Fibroblast of gingiva (primary cell): ENCODE measurements at places on chromosomes 16 and 17.
A peak's percentile ranks its signal among the peaks of the same experiment; 100 is the strongest.

- no peak for DNase-seq
Observed at GRCh38 chr16:51071326-51071725, 79.7 kb downstream of the SALL1 start.

- no peak for DNase-seq
Observed at GRCh38 chr16:57500578-57501111, 14.4 kb upstream of the DOK4 start.

GRCh38 chr17:37764383-37764782, 19.5 kb upstream of the HNF1B start:
- no peak for DNase-seq

DNA sequence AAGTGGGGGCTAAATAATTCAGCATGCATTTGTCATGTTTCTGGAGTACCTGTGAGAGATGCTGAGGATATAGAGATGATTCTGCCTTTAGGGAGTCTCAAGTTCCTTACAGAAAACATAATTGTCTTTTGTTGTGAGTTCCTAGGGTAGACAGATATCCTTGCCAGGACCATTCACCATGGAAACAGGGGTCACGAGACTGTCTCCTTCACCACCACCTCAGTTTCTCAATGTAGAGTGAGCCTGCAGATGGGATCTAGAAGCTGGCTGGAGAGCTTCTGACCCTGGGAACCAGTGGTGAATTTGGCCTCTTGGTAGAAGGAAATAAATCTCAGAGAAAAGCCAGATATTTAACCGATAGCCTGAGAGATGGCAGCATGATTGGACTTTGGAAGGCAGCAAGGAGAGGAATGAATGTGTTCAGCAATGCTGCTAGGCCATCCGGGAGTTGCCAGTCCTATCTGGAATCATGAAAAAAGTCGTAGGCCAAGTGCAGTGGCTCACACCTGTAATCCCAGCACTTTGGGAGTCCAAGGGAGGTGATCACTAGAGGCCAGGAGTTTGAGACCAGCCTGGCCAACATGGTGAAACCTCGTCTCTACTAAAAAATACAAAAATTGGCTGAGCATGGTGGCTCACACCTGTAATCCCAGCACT, 7.4 kb upstream of the HDAC5 start:
- no peak for DNase-seq

DNA sequence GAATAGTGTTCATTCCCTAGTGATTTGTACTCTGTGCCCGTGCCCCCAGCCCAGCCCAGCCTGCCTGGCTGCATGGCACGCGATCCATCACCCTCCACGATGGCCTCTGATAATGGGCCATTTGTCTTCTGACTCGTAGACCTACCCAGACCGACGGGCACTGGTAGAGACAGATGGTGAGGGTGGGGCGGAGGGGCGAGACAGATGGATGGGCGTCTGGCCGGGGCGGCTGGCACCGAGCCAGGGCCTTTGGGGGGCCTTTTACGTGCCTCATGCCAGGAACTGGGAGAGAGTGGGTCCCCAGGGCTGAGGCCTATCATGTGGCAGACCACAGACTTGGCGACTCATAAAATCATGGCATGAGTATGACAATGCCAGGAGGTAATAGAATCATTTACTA, 25.4 kb downstream of the CRHR1 start:
- DNase-seq: no peak

- peak; percentile 13 for DNase-seq
Observed at GRCh38 chr16:85293904-85294642, 181.8 kb upstream of the CIBAR2 start.

DNA sequence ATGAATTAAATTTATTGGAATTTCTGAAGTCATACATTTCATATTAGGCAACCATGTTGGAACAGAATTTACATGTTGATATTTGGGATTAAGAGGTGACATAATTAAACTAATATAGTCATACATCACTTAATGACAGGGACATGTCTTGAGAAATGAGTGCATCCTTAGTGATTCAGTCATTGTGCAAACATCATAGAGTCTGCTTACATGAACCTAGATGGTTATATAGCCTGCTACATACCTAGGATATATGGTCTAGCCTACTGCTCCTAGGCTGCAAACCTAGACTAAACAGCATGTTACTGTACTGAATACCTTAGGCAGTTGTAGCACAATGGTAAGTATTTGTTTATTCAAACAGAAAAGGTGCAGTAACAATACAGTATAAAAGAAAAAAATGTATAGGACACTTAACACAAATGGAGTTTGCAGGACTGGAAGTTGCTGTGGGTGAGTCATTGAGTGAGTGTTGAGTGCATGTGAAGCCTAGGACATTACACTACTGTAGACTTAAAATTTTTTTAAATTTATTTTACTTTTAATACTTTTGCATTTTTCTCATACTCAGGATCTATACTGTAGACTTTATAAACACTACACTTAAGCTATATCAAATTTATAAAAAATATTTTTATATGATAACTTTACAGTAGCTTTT, 85.6 kb downstream of the OMG start:
- no peak for DNase-seq

DNA sequence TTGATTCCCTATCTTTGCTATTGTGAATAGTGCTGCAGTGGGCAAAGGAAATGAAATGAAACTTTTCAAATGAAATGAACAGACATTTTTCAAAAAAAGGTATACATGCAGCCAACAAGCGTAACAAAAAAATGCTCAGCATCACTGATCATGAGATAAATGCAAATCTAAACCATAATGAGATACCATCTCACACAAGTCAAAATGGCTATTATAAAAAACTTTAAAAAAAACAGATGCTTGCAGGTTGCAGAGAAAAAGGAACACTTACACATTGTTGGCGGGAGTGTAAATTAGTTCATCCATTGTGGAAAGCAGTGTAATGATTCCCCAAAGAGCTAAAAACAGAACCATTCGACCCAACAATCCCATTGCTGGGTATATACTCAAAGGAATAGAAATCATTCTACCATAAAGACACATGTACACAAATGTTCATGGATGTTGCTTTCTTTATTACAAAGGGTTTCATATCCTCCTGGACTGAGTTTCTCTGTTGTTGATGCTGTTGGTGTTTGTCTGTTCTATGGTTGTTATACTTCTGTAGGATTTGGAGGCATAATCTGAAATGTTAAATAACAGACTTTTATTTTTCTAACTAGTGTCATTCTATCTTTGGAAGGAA, 99.3 kb upstream of the SOX9 start:
- DNase-seq: no peak

- DNase-seq: no peak
Observed at GRCh38 chr17:19239544-19239943, 2.4 kb downstream of the EPN2 start.

DNA sequence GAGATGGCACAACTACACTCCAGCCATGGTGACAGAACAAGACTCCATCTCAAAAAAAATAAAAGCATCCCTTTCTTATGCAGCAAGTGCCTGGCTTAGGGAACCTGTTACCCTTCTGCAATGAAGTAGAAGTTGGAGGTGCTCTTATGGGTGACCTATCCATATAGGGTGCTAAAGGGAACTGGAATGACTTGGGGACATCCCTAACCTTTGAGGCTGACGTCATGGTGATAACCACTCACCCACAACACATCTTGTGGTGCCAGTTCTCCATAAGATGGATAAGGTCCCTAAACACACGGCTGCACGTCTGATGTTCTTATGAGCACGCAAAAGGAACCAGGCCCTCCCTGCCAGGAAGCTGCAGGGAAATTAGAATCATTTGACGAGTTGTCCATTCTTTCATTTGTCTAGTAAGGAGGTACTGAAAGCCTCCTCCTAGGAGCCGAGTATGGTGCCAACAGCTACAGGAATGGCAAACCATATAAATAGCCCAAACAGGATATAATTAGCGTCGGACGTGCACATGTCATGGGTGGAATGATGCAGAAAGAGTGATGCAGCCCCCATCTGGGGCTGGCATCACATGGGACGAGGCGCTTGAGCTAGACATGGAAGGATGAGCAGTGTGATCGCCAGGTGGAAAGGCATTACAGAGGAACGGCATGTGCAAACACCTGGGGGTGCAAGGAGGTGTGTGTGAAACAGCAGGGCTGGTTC, 52.5 kb downstream of the ARHGAP27 start:
- no peak for DNase-seq

DNA sequence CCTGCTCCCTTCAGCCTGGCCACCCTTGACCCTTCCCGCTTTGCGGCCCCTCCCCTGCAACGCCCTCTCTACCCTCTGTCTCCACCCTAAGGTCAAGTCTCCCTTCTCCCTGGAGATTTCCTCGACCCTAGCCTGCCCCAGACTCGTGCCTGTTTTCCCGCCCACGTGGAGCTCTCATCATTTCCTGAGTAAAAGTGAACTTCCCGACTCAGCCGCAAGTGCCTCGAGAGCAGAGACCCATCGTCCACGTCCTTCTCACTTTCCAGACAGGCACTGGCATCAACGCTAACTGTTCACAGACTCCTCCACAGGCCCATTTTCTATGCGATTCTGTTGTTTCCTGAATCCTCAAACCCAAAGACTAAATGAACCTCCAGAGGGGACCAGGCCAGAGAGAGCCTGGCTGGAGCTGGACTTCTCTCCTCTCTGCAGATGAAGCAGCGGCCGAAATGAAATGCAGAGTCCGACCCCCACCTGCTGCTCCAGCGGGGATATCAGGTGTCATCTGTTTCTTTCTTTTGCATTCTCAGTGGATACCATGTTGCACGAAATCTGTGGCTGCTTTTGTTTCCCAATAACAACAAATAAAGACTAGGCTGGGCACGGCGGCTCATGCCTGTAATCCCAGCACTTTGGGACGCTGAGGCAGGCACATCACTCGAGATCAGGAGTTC, 52.5 kb downstream of the RTN4RL1 start:
- no peak for DNase-seq

DNA sequence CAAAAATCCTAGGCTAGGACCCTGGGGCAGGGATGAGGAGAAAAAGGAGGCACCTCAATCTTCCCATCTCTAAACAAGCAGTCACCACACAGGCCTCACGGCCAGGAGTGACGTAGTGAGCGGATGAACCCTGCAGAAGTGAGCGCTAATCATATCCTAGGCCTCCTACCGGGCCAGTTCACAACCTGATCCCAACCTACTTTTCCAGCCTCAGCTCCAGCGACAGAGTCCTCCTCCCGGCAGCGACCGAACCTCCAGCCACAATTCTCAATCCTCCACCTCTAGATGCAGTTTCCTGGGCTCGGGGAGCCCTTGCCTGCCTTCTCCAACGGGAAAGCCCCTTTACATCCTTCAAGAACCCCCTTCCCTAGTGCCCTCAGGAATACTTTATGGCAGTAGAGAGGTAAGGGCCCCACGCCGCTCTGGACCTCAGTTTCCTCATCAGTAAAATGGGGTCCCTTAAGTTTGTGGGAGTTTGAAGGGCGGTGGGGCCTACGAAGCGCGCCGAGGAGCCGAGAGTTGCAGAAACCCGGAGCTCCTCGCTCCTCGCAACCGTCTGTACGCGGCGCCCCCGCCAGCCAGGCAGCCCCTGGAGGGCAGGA, 1.4 kb downstream of the ZNF668 start:
- DNase-seq: peak; percentile 32

- DNase-seq: no peak
Observed at GRCh38 chr16:72125635-72126428, 32.2 kb downstream of the DHX38 start.

- DNase-seq: no peak
Observed at GRCh38 chr17:82218349-82219075, 5.9 kb upstream of the CCDC57 start.

DNA sequence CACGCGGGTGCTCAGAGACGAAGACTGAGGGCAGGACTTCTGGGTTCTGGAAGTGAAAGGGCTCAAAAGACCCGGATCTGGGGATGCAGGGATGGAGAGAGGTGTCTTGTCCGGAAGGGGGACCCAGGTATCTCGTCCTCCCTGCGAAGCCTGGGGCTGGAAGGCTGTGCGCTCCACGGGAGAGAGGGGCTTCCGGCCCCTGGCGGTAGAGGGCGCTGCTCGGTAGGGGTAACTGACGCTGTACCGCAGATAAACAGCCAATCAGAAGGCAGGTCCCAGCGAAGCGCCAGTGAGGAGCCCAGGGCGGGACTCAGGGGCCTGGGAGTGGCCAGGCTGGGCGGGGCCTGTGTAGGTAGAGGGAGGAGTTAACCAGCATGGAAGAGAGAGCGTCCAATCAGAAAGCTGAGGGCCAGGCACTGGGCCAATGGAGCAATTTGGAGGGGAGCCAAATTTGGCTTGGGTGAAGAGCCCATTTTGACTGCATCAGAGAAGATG, 804 bp downstream of the TGFB1I1 start:
- peak; percentile 92 for DNase-seq

DNA sequence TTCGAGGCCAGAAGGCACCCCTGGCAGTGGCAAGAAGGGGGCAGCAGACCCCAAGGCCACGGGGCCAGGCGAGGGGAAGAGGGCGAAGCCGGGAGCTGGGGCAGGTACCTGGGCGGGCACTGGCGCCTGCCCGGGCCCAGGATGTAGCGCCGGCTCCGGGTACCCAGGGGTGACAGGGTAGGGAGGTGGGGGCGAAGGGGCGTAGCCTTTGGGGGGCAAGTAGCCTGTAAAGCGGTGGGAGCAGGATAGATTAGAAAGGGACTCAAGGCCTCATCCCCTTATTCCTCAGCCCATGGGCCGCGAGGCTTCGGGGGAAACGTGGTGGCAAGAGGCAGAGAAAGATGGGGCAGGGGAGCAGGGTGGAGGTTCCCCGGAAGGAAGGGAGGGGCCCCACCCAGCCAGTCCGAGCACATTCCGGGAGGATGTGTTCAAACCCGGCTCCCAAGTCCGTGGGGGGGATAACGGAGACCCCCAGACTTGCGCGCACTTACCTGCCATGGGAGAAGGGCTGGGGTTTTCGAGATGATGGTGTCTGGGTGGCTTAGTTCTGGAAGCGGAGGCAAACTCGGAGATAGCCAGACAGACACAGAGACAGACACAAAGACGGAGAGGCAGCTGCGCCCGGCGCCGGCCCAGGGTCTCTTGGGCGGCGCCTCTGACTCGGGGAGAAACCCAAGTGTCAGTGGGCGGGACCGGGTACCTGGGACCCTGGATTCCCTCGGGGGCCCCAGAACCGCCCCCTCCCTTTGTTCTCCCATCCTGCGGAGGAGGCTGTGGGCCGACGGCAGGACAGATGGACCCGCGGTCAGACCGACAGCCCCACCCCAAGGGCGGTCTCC, 493 bp downstream of the PLSCR3 start:
- DNase-seq: no peak

DNA sequence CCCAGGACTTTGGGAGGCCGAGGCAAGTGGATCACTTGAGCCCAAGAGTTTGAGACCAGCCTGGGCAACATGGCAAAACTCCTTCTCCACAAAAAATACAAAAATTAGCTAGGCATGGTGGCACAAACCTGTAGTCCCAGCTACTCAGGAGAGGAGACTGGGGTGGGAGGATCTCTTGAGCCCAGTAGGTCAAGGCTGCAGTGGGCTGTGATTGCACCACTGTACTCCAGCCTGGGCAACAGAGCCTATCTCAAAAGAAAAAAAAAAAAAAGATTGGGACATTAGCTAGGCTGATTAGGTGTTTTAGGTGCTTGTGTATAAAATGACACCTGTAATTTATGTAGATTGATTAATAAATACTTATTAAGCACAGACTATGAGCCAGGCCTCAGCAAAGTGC, 10.1 kb downstream of the GFOD2 start:
- DNase-seq: no peak
